ENCODE measurements at places on chromosomes 3 and 15.

- no peak for DNase-seq
Measured at GRCh38 chr3:71062952-71063772, 520.4 kb downstream of the FOXP1 start.

- no peak for DNase-seq
Measured at GRCh38 chr3:157070678-157070999, 89.3 kb downstream of the CCNL1 start.

DNA sequence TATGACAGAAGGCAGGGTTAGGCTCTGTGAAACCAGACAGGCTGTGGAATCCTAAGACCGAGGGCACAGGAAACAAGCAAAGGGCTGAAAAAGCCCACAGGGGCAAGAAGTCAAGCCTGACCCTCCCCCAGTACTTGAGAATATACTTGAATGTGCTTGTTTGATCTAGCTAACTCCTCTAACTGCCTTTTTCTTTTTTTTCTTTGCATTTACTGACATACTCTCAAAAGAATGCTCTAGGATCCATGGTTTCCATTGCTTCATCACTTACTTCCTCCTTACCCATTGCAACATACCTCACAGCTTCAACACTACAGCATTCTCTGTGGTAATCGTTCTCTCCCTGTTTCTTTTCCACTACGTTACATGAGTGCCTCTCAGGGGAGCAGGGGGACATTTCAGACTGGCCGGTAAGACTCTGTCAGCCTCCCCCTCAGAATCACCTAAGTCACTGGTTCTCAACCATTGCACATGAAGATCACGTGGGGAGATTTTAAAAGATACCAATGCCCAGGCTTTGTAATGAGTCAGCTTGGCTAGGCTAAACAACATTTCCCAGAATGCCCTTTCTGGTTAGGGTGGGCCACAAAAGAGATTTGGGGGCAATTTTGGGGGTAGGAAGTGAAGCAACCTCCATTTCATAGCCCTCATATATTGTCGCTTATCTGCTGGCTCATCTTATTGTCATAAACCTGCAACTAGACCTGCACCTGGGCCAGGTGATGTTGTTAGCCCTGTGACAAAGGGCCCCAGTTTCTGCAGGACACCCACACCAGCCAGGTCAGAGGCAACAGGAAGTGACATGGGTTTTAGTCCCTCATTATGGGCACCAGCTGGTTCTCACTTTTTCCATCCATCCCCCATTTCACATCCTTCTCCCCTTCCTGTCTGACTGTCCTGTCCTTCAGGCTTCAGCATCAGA, 24.6 kb upstream of the RSL24D1 start:
- DNase-seq: no peak

DNA sequence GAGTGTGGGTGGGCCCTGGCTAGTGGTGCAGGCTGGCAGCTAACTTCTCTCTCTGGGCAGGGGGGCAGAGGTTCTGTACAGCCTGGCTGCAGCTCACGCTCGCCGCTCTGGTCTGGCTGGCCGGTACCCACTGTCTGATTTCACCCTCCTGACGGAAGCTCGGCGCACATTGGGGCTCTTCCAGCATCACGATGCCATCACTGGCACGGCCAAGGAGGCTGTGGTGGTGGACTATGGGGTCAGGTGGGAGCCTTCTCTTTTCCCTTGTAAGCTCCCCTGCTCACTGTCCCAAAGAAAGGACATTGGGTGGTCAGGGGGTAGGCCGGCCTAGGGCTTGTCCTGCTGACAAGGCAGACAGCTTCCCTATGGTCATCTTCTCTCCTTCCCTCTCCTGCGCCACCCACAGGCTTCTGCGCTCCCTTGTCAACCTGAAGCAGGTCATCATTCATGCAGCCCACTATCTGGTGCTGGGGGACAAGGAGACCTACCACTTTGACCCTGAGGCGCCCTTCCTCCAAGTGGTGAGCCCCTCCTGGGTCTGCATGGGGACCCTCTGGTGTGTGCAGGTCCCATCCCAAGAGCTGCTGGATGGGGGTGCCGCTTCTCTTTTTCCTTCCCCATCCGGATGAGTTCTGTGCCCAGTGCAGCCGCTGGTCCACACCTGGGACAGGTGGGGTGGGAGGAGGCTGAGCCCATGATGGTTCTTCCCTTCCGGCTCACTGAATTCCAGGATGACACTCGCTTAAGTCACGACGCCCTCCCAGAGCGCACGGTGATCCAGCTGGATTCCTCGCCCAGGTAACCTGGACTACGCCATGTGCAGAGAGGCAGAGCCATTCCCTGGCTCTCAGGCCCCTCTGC, 7.6 kb downstream of the MAN2A2 start:
- no peak for DNase-seq

DNA sequence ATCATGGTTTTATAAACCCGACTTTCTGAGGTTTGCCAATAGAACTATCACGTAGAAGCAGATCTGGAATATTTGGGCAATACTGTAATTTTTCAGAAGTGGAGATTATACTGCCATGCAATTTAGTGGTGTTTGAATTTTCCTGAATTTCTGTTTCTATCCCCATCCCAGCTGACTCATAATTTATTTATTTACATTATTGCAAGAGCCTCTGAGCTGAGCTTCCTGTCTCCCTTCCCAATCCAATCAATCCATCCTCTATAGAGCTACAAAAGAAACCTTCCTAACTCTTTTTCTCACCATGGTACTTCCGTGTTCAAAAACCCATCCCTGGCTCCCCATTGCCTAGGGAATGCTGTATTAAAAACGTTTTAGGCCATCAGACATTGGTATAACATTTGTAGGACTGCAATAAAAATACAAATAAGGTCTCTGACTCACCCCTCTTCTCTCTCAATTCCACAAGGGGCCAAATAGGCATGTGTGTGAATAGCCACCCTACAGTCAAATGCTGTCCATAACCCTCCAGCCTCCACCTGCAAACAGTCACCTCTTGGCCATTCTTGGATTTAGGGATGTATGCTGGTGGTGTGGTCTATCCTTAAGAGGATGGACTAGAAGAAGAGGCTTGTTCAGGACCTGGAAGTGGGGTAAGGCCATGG, 190.7 kb downstream of the CD47 start:
- DNase-seq: no peak

- DNase-seq: no peak
Measured at GRCh38 chr15:48066456-48066855, 54.3 kb upstream of the SLC24A5 start.

- no peak for DNase-seq
Measured at GRCh38 chr15:64774629-64775493, 528 bp downstream of the RBPMS2 start.

DNA sequence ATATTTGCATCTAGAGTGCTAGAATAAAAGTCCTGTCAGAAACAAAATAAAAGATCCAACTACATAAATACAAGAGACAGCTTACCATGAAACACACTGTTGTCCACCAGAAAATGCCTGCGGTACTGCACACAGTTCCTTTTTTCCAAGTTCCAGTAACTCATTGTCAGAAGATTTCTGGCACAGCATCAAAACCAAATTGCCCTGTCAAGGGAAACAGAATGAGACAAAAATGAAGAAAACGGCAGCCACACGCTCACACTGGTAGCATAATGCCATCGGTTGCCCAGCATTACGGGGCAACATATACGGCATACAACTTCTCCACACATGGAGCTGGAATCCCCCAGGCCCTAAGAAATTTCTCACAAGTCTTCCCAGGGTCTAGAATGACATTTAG, 40.8 kb downstream of the PLCH1 start:
- DNase-seq: peak; percentile 18

DNA sequence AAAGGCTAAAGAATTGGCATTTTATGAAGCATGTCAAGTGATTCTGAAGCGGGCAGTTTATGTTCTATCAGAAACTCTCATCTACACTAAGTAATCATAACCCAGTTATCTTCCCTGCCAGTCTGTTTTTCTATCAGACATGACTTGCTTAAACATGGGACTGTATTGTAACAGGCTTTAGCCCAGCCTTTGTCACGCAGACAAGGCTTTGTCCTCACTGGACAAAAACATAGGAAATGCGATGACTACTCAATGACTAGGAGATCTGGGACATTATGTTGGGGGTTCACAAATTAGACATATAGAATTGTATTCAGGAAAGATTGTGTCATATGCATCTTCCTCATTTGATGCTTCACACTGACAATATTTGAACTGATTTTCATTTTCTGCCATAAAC, 115.5 kb downstream of the GADL1 start:
- DNase-seq: no peak

- DNase-seq: no peak
Measured at GRCh38 chr3:194130188-194130587, 5.8 kb upstream of the HES1 start.

GRCh38 chr3:102036017-102036416, 186.7 kb downstream of the NFKBIZ start:
- no peak for DNase-seq

DNA sequence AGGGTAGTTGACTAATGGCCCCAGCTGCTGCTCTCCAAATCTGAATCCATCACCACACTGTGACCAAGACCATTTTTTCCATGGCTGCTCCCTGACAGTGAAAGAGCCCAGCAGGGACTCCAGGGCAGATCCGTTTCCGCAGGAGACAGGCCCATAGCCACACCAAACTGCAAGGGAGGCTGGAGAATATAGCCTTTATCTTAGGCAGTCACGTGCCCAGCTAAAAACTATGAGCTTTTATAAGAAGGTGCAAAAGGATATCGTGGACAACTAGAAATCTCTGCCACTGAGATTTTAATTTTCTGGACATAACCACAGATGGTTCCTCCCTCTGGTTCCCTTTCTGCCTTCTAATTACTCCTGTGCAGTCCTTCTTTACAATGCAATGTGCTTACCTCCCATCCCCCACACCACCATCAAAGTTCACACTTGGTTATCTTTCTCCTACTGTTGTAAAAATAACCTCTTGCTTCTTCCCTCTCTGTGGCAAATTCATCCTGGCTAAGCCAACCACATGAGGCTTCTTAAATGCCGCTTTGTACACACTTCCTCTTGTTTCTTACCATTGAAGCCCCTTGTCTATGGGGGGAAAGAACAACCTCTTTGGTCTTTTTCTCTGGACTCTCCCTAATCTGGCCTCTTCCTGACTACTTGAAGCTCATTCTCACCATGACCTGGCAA, 233.7 kb downstream of the SHQ1 start:
- DNase-seq: no peak

GRCh38 chr15:72233769-72234168, 2.8 kb upstream of the PKM start:
- no peak for DNase-seq

DNA sequence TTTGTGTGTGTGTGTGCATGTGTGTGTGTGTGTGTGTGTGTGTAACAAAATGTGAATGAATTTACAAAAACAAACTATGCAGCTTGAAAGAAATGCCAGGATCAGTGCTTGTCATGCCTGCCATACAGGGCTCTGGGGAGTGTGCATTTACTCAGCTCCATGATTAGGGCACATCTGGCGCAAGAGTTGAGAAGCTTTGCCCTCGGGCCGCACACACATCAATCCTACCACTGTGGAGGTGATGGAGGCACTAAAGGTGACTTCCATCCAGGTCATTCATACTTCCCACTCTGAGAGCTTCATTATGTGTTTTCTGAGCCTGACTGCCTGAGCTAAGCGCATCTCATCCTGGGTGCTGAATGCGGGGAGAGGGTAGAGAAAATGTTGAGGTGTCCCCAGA, 72.0 kb upstream of the ZBED2 start:
- no peak for DNase-seq

DNA sequence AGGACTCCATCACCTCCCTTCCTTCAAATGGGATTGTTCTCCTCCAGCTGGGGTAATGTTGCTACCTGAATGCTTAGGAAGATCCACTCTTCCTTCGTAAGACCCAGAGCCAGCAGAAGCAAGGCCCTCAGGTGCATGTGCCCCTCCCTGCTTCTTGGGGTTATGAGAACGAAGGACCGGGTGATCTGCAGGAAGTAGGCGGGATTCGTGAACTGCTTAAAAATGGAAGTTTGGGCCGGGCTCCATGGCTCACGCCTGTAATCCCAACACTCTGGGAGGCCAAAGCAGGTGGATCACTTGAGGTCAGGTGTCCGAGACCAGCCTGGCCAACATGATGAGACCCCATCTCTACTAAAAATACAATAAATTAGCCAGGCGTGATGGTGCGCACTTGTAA, 8.0 kb downstream of the TLR9 start:
- no peak for DNase-seq

DNA sequence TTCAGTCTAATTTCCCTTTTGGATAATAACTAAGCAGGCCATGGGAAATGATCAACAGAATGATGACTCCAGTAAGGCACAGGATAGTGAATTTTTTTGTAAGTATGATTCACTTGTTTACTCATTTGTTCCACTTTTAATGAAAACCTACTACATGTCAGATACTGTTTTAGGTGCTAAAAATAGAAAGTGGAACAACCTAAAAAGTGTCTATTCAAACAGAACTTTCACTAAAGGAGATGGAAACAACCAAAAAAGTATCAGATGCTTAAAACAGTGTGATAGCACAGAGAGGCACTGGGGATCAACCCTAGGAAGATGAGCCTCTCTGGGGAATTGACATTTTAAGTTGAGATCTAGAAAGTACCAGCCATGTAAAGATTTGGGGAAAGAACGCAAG, 11.1 kb downstream of the RYK start:
- no peak for DNase-seq

DNA sequence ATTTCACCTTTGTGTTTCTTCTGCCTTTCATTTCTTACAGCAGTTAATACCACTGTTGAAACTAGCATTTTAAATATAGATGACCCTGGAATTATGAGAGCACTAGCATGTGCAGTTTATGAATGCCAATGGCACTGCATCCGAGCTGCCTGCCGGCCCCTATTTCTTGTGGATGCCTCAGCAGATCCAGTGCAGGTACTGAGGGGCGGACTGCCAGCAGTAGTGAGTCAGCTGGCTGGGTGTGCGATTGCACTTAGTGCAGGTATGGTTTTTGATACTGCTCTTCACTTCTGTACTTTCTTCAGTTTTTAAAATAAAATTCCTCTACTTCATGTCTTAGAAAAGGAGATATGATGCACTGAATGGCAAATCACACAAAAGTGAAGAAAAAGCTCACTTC, 453.0 kb downstream of the DIPK2A start:
- no peak for DNase-seq

DNA sequence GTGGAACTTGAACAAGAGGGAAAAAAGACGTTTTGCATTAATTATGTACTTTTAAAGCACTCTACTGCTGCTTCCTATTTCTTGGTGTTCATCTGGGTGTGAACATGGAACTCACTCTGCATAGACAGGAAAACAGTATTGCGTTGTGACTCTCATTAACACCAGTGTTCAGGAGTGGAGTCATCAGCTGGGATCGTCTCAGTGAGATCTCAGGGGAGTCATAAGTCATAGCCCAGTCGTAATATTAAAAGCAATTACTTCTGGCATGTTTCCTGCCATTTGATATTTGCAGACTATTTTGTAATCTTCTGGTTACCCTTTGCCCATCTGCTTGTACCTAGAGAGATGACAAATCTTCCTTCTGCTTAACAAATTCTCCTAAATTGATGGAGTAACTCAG, 462.0 kb upstream of the ATP11B start:
- DNase-seq: peak; percentile 84
